ENCODE measurements at places on chromosomes 6 and 20. TPM values are rescaled to one million over a fixed set of nuclear protein-coding genes. Genes with fewer than 3 reads are reported as not detected.

GRCh38 chr20:56217829-56218228 is 30.7 kb upstream of the MC3R start:
- no peak for DNase-seq

Gene TRIM31
- polyA plus RNA-seq: not detected

- no peak for DNase-seq
These were observed 158.3 kb upstream of the OGFRL1 start for GRCh38 chr6:71130277-71130676.

GRCh38 chr20:36806049-36806448 is 32.5 kb upstream of the DSN1 start:
- DNase-seq: no peak

DNA sequence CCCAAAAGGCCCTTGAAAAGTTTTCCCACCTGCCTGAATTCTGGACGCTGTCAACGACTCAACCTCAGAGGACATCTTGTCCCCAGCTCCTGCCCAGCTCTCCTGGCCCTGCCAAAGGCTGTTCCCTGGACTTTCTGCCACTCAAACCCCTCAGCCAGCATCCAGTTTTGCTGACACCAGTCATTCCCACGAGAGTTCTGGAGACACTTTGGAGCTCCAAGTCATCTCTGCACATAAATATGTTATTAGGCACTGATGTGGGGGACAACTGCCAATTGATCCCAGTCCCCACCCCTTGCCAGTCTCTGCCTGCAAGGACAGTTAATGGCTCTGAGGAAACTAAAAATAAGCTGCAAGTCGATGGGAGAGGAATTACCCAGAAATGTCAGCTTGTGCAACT is 38.9 kb upstream of the KCNB1 start:
- DNase-seq: no peak

GRCh38 chr6:28839443-28840120 is 84.2 kb downstream of the TRIM27 start:
- no peak for DNase-seq

Gene C20orf144
- 0.14 TPM for polyA plus RNA-seq

GRCh38 chr6:129785047-129785755 is 75.2 kb upstream of the ARHGAP18 start:
- DNase-seq: no peak

GRCh38 chr6:140893432-140893831 is 1239.3 kb upstream of the GJE1 start:
- DNase-seq: no peak

- no peak for DNase-seq
These were observed 199.2 kb downstream of the TBXT start for GRCh38 chr6:165968408-165968807.

DNA sequence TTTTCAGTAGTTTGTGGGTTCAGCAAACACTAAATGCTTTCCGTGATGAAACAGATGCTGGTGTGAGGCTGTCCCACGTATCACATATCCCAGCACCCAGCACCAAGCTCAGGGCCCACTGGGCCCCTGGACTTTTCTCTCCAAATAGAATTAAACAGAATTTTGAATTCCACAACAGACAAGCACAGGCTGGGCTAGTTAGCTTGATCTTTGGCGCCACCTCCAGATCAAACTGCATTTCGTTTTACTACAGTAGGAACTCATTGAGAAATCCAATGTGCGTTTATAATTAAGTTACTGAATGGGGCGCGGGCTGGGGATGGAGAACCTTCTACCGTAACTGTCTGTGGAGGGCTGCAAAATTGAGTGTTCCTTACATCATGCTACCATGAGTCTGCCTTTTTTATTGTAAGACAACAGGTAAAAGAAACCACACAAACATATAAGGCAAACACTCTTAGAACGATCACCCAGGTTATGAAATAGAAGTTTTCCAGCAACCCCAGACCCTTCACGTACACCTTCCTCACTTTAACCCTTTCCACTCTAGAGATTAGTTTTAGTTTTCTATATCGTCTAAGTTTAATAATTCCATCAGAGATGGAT is 107.8 kb downstream of the ZFP64 start:
- peak; percentile 58 for DNase-seq

DNA sequence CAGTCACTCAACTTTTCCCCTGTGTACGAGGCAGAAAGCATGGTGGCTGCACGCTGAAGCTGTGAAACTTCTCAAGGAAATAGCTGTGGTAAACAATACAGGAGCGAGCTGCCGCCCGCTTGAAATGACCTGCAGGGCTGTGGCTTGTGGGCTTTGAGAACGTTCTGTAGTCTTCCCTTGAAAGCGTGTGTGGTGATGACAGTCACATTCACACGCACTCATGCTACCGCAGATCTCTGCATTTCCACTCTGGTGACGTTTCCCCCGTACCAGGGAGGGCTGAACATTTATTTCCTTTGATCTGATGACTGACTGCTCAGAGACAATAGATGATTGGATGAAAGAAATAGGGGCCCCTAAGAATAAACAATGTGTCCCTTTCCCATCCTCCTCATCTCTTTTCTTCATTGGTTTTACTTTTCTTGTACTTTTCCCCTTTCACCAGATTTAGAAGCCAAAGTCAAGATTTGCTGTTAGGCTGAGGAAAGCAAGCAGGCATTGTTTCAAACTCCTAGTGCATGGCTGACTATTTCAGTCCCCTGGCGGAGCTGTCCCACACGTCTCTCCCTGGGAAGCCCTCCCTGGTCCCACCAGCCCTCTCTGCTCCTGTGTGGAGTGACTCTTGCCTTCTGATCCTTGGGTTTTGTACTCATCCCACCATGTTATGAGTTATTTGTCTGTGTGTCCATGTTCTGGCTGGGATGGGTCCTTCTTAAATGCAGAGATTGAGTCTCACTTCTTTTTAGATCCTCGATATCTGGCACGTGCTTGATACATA is 3.9 kb downstream of the SYTL3 start:
- no peak for DNase-seq

Gene JPH2
- polyA plus RNA-seq: 71.2 TPM

Gene SRXN1
- 6.8 TPM for polyA plus RNA-seq

DNA sequence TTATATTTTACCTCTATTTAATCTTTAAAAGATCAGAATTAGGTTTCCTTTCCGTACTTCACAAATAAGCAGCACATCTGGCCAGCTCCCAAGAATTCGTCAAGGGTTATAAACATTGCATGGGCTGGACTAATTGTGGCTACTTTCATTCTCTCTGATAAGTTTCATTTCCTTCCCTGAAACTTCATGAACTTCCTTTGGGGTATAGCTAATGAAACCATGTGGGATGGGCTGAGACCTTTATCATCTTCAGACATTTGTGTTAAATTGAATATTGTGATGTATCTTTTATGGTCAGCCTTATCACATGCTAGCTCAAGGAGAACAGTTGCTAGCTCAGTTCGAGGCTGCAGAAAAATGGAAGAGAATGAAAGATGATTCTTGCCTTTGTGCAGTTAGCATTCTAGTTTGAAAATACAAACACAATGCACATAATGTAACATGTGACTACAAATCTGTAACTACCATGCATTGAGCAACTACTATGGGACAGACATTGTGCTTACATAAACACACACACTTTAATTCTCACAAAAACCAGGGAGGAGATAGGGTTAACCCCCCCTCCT is 1.7 kb upstream of the GMPR start:
- peak; percentile 82 for DNase-seq

DNA sequence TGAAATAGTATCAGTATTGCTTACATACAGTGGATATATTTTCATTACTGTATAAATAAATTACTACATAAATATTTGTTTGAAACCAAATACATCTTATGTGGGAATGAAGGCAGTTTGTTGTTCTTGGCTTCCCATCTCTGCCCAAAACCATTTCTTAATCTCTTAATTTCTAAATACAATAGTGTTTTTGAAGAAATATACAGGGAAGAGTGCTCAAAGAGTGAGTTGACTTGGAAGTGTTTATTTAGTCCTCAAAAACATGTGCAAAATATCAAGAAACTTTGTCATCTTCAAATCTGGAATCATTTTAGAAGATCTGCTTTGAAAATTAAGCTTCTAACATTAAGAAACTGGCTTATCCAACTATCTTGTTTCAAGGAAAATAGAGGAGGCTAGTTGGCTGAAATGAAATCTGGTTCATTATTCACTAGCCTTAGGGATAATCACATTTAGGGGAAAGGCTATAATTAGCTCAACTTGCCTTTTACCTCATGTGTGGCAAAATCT is 259.8 kb upstream of the FLRT3 start:
- DNase-seq: no peak

- DNase-seq: no peak
These were observed 46.4 kb downstream of the CD109 start for GRCh38 chr6:73742433-73742832.

All from muscle of back (tissue), 13 donors.